ENCODE measurements at places on chromosomes 3 and 15.

- no peak for DNase-seq
Observed at GRCh38 chr15:54803987-54804386, 392.8 kb downstream of the RSL24D1 start.

- DNase-seq, result no peak
Observed at GRCh38 chr3:153768561-153769469, 352.4 kb upstream of the ARHGEF26 start.

DNA sequence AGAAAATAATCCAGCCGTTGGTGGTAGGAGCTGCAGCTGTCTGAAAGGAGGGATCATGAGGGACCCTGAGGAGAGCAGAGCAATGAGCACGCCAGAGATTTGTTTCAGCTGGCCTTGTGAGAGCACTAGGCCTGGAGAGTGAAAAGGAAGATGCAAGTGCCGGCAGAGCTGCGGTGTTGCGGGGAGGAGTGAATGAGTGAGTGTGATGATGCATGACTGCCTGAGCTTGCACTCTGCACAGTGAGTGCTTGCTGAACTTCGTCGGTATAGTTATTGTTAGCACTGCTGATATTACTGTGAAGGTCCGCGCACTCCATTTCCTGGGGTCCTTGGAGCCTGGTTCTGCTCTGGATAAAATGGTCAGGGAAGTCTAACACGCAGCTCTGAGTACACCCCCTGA, 23.2 kb downstream of the EIF1B start:
- DNase-seq, result no peak

DNA sequence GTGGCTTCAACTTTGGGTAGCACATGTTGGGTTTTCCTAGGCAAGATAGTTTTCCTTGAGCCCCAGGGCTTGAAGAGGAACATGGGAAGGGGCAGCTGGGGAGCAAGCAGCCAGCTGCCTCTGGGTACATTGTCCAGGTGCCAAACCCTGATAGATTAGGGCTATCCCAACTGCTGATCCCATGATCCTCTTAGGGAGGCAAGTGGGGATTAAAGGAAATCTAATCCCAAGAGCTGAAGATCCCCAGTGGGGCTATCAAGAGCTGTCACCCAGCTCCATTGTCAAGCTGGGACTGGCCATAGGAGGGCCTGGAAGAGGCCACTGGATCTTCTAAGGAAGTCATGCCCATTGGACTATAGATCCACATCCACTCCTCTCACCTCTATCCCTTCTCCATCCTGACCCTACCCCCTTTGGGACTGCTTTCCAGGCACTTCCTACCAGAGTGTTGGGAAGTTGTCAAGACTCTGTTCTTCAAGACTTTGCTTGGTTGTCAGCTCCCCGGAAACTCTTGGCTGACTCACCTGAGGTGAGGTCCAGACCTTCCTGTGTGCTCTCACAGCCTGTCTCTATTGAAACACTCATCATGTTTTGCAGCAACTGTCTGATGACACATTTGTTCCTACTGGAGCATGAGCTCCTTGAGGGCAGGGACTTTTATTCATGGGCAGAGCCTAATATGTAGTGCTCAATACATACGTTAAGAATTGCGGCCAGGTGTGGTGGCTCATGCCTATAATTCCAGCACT, 5.9 kb downstream of the CAMK2N2 start:
- DNase-seq, result no peak

Data from NCI-H187 (cell line).